DMS79 treated with DMSO at 0.1 percent for 48 hours (cell line): ENCODE measurements at places on chromosomes 11 and 22.

- no peak for DNase-seq
Observed at GRCh38 chr11:107740271-107740670, 28.4 kb upstream of the SLN start.

- DNase-seq: peak; percentile 90
Observed at GRCh38 chr11:131033151-131033651, 116.9 kb upstream of the SNX19 start.

DNA sequence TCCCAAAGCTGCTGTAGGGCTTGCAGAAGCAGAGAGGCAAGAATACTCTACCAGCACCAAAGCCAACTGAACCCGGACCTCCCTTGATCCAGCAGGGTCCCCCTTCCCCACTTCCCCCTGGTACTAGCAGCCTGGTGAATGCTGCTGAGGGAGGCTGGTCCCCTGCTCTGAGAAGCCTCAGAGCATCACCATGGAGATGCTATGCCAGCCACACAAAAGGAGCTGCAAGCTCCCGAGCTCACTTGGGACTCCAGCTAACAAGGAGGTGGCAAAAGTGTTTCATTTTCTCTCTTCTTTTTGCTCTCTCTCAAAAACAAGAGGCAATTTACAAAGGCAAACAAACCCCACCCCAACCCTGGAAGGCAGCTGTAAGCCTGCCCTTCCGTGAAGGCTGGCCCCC is 509.8 kb downstream of the BUD13 start:
- DNase-seq: peak; percentile 53

DNA sequence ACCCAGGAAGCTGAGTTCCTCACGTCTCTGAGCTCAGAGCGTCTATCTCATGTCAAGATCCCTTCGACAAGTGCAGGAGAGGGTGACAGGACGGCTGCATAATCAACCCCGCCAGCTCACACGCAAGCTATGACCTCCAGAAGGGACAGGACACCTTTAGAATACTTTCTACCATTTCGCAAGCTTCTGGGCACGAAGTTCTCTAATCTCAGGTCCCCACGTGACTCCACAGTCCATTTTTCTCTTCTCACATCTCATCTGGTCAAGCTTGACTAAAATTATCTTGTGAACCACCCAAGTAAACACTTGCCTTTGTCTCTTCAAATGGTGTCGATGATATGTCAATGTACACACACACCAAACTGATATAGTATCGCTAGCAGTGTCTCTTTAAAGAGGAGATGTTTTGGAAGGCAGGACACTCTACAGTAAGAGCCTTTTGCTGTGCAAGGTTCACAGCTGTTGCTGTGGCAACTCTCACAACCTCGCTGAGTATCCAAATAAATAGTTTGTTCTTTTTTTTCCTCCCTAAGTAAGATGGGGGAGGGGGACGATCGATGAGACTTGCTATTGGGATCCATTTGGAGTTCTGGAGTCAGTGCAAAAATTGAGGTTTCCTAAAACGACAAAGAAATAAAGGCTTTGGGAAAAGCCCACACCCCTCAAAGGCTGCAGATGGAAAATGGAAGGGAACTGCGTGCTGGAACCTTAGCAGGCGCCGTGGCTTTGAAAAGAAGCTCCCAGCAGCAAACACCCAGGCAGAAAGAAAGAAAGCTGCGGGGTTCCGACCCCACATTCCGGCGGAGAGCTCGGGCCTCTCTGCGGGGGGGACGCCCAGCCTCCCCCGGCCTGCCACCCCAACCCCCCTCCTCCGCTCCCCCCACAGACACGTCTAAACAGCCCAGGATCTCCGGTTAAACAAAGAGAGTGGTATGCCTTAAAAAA is 215.4 kb upstream of the UBASH3B start:
- DNase-seq: peak; percentile 80

DNA sequence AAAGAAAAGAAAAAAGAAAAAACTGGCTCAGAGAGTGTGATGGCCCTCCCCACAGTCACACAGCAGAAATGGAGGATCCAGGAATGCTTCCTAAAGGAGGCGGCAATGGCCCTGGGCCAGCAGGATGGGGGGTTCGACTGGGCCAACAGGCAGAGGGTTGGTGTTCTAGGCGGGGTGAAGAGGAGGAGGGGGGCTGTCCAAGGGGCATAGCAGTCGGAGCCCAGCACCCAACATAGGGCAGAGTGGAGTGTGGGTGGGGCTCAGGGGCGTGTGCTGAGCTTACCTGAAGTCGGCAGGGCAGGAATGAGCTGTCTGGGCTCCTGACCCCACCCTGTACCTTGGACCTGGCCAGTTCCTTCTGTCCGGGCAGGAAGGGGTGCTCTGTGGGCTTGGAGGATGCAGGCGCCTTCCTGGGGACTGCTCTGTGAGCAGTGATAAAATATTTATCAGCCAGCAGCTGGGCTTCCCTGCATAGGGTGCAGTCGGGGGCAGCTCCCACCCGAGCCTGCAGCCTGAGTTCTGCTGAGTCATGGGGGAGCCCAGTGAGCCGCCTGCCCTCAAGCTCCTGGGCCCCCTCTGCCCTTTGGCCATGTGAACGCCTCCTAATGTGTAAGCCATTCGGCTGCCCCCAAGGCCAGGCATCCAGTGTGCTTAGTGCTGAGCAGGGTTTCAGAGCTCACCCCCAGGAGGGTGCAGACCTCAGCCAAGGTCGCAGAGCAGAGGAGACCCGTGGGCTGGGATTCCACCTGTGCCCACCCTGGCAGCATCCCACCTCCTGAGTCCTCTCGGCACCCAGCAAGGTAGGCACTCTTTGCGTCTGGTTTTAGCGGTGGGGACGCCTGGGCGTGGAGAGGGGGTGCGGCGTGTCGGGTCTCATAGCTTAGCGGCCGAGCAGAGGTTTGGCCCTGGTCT is 25.3 kb upstream of the PRR5 start:
- no peak for DNase-seq

DNA sequence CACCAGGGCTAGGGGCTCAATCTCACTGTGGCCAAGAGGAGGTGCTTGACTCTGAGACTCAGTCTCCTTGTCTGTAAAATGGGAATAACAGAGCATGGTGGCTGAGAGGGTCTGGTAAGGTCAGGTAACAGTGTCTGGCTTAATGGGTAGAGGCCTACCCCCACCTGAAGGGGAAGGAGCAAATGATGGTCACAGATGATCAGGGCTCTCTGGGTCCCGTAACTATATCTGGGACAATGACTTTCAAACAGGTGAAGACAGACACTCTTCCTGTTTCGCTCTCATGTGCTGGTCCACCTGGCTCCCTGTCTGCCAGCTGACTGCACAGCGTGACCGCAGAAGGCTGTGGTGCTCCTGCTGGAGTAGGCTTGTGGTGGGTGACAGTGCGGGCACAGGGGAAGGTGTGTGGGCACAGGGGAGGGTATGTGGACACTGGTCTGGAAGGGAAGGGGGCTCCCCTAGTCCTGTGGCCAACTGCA is 4.0 kb downstream of the A4GALT start:
- DNase-seq: peak; percentile 25

DNA sequence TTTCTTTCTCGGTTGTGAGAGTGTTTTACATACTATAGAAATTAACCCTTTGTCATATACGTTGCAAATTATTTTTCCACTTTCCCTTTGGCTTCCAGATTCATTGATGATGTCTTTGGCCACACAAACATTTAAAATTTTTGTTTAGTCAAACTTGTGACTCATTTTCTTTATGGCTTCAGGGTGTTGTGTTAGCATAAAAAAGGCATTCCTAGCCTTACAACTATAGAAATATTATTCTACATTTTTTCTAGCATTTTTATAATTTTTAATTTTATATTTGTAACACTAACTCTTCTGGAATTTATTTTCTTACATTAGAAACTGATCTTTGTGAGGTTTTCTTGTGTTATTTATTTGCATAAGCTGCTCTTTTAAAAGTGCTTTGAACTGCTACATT is 12.1 kb downstream of the GRIA4 start:
- DNase-seq: no peak

DNA sequence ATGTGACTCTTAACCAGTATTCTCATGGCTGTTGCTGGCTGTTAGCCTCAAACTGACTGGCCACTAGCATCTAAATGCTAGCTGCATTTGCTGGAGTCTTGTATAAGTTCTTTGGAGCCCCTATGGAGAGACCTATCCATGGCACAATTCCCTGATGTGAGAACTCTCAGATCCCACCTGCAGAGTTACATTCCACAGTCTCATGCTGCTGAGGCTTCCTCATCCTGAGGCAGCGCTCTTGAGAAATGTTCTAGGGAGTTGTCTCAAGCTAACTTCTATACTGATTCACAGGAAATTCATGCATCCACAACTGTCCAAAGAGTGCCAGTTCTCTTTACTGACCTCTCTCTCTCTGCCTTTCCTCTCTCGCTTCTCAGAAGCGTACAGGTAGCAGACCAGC is 218.0 kb upstream of the PITPNB start:
- DNase-seq: no peak

GRCh38 chr22:41343300-41343699 is 38.4 kb upstream of the TEF start:
- no peak for DNase-seq

DNA sequence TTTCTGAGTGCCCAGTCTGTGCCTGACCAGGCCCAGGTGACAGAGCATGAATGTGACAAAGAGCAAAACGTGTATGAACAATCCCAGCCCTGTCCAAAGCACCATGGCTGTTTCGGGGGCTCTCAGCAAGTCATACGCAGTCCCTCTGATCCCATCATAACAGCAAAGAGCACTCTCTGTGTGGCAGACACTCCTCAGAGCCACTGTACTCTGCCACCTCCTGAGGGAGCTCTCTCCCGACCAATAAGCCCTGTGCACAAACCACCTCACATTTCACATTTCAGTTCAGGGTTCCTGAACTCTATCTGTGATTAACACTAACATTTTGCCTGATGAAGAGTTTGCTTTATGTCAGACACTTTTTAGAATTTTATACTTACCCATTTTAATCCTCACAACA is 6.6 kb downstream of the DGCR2 start:
- no peak for DNase-seq

GRCh38 chr11:116656011-116656410 is 116.8 kb downstream of the BUD13 start:
- DNase-seq: no peak
